NCI-H2081 treated with DMSO at 0.1 percent for 48 hours (cell line): ENCODE measurements at places on chromosomes 16 and 17.

- no peak for DNase-seq
Observed at GRCh38 chr17:32564325-32564724, 77.5 kb downstream of the CDK5R1 start.

GRCh38 chr16:66430214-66430613 lies 3.1 kb downstream of the BEAN1 start:
- no peak for DNase-seq

DNA sequence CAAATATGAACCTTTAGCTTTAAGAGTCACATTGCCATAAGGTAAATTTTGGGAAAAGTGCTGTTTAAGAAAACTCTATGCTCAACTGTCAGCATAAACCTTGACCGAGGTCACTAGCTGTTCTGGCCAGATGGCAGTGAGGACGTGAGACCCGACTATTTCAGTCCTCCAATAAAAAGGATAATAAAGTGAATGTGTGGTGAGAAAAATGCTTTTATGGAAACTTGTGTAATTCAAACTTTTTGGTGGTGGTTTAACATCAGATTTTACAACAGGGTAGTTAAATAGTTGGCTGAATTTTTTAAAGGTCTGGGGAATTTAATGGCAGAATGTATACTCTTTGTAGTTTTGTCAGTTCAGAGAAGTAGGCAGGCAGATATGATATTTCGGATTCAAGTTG lies 391.1 kb downstream of the PMP22 start:
- no peak for DNase-seq

DNA sequence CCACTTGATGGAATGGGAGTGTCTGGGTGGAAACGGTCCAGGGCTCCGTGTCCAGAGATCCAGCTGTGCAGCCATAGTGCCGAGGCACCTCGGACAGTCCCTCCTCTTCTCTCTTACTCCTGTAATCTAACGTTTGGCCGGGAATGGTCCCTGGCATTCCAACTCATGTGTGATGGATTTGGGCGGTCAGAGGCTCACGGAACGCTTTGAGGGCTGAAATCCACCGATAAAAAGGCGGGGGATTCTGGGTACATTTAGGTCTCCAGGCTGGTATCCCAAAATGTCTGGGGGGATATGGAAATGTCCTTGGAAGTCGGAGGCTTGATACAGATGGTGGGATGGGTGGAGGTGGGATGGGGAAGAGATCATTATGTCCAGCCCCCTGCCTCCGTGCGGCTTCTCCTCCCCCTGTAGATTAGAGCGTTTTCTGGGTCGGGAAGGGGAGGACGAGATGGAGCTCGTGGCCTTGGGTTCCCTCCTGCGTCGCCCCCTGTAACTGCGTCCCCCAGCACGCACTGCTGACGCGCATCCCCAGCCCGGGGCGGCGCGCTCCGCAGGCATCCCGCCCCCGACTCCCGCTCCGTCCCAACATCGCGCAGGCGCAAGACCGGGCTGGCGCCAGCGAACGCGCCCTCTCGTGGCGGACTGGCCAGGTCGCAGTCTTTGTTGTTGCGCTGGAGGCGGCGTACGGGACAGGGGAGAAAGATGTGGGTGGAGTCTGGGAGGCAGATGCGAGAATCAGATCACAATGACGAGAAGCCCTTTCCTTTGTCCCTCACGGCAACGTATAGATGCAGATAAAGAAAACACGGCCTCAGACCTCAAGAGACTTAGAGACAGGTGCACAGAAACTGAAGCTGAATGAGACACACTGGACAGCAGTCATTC lies 4.5 kb upstream of the SGCA start:
- DNase-seq: peak; percentile 76

- no peak for DNase-seq
Observed at GRCh38 chr16:53147500-53148065, 92.8 kb downstream of the CHD9 start.

DNA sequence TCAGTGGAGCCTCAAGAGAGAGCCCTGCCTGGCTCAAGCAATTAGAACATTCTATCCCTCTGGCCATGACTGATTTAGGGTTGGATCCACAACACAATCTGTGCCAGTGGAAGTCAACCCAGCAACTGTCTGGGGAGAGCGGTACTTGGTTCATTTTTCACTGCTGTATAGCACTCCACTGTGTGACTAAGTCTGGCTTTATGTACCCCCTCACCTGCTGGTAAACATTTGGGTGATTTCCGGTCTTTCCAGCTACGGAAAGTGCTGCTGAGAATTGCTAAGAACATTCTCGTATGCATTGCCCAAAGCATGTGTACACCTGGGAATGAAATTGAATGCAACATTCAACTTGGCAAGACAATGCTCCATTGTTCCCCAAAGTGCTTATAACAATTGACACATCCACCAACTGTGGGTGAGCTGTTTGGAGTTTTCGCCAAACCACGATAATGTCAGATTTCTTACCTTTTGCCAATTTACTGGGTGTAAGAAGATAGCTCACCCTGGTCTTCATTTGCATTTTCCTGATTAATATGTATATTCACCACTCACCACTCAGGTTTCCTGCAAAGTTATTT lies 63.5 kb upstream of the MED9 start:
- DNase-seq: no peak

GRCh38 chr17:42266918-42267766 lies 9.0 kb downstream of the STAT5B start:
- DNase-seq: no peak

DNA sequence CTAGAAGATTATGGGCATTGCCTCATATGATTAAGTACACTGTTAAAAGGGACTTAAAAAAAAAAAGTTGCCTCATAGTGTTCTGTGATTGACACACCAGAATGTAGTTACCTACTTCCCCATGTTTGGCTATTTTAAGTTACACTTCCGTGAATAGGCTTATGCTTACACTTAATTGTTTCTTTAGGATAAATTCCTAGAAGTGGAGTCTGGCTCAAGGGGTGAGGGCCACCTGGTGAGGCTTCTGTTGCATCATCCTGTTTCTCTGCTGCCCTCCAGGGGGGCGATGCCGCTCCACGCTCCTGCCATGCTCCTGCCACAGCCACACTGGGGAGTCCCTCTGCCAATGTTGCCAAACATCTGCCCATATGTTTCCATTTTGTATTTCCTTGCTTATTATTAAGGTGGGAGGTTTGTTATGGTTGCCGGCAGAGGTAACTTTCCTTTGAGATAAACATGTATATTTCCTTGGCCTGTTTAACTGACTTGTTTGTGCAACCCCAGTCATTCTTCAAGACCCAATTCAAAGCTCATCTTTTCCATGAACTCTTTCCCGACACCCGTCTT lies 73.1 kb downstream of the KSR1 start:
- no peak for DNase-seq
